ENCODE measurements at places on chromosomes 4 and X.

DNA sequence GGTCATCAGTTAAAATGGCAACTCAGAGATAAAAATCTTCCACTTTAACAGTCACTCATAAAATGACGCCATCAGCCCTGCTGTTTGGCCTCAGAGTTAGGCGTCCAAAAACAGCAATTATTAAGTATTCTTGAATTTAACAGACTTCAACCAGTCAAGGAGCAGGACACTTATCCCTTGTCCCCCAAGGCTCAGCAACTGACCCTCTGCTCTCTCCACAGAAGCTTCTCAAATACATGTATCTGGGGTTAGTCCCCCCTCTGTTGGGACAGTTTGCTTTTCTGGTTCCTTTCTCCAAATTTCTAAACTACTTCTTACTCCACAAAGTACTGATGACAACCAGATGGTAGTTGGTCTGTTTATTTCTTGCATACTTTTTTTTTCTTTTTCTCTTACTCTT, 54.4 kb downstream of the SOD3 start:
- no peak for DNase-seq

DNA sequence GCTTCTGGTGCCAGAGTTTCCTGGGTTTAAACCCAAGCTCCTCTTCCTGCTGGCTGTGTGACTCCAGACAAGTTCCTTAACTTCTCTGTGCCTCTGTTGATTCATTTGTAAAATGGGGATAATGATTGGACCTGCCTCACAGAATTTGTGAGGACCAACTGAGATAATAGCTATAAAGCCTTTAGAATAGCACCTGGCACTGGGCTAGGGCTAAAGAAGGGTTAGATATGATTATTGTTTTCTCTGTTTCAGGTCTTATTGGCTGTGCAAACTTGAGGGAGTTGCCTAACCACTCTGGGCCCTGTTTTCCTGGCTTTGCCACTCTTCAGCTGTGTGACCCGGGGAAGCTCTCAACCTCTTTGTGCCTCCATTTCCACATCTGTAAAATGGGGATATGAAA, 37.8 kb downstream of the LGI2 start:
- no peak for DNase-seq

GRCh38 chr4:15255537-15255936, 172.3 kb upstream of the C1QTNF7 start:
- DNase-seq = no peak

DNA sequence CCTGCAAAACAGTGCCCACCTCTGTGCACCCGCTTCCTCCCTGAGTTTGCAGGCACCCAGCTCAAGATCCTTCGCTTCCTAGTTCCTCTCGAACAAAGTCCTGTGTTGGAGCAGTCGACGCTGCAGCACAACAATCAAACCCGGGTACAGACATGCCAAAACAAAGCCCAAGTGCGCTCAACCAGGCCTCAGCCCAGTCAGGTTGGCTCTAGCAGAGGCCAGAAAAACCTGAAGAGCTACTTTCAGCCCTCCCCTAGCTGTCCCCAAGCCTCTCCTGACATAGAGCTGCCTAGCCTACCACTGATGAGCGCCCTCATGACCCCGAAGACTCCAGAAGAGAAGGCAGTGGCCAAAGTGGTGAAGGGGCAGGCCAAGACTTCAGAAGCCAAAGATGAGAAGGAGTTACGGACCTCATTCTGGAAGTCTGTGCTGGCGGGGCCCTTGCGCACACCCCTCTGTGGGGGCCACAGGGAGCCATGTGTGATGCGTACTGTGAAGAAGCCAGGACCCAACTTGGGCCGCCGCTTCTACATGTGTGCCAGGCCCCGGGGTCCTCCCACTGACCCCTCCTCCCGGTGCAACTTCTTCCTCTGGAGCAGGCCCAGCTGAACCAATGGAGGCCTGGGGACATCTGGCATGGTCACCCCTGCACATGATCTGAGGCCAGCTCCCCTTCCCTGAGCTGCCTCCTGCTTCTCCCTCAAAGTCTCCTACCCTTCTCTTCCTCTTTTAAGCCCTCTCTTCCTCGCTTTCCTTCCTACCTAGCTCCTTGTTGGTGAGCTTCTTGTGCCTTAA, 6.9 kb downstream of the APEX2 start:
- no peak for DNase-seq

DNA sequence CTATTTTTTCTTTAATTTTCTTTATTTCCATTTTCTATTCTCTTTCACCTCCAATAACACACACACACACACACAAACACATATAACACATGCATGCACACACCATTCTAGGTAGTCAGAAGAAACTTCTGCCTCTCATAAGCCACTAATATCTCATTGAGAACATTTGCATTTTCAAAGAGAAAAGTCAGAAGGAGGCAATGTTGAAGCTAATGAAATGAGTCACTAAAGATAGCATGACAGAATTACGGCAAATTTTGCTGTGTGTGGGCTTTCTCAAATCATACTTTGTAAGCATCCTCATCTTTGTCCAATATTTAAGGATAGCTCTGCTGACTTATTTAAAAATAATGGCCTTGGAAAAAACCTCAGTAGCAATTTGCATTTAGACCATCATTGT, 291.3 kb downstream of the GUCY2F start:
- no peak for DNase-seq

GRCh38 chrX:136961594-136962135, 72.1 kb downstream of the GPR101 start:
- no peak for DNase-seq

DNA sequence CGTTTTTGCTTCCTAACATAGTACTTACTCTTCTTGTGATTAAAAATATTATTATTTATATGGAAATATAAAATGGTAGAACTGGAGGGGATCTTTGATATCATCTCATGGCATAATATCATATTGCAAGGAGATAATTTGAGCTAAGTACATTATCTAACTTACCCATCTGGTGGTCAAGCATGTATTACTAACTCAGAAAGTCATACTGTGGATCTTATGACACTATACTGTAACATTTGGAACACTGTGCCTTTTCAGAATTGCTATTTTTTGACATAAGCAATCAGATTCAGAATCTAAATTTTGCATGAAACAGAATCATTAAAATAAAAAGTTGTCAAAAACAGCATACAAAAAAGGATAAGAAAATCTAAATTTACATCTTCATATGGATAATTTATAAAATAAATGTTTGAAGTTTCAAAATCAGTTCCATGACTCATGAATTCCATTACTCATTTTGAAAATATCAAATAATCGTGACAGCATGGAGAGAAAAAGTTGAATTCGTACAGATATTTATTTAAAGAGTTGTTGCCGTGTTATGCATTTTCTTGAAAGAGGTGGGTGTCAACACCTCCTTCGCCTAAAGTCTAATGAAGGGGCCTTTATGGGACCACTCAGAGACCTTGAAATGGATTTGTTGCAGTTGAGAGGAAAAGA, 928.1 kb downstream of the PDHA2 start:
- no peak for DNase-seq

DNA sequence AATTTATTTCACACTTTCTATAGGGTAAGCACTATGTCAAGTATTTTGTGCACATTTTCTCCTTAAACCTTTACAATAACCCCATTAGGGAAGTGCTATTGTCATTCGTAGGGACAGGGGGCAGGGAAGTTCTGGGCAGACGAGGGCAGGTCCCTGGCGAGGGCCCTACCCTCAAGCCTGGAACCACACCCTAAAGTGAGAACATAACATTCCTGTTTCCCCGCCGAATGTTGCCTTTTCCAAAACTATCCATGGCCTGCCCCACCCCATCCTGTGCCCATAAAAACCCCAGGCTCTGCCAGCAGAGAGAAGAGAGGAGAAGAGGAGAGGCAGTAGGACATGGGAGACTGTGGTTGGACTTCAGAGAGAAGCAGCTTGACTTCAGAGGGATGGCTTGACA, 39.8 kb upstream of the CCKAR start:
- no peak for DNase-seq

DNA sequence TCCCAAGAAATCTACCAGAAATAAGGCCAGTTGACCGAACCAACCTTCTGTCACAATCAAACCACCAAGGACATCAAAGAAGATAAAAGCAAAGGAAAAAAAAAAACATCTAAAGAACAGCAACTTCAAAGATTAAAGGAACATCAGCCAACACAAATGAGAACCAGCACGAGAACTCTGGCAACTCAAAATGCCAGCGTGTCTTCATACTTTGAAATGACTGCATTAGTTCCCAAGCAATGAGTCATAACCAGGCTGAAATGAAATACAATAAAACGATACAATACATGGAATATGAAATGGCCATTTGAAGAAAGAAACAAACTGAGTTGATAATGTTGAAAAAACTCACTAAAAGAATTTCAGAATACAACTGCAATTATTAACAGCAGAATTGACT, 611.6 kb upstream of the GRIA3 start:
- no peak for DNase-seq

DNA sequence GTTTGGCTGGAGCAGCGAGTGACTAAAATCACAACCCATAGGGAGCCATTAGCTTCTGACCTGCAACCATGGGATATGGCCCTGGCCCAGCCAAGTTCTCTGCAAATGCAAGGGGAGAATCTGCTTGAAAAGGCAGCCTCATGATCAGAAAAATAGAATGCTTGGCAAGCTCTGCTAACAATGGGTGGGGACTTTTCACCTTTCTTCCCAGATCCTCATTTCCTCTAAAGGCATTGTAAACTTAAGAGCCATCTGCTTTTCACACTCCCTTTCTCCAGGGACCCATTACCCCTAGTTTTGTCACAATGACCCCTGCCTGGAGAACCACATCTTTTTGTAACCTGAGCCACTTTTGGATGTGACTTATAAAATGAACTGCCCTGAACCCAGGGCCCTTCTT, 104.3 kb downstream of the PARM1 start:
- no peak for DNase-seq

DNA sequence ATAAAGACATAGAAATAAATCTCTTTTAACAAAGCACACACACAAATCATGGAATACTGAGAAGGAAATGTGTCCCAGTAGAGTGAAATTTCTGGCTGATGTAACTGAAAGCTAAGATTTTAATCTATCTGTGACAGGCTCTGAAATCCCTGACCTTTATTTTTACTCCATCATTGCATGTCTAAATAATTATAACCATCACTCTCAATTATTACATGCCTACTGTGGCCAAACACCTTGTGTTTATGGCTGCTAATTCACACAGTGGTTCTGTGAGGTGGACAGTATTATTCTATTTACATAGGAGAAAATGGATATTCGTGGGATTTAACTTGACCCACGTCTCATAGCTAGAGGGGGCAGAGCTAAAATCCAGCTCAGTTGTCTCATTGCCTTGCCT, 438.1 kb downstream of the TLL1 start:
- no peak for DNase-seq

GRCh38 chrX:13179586-13179985, 135.2 kb upstream of the FAM9C start:
- no peak for DNase-seq

DNA sequence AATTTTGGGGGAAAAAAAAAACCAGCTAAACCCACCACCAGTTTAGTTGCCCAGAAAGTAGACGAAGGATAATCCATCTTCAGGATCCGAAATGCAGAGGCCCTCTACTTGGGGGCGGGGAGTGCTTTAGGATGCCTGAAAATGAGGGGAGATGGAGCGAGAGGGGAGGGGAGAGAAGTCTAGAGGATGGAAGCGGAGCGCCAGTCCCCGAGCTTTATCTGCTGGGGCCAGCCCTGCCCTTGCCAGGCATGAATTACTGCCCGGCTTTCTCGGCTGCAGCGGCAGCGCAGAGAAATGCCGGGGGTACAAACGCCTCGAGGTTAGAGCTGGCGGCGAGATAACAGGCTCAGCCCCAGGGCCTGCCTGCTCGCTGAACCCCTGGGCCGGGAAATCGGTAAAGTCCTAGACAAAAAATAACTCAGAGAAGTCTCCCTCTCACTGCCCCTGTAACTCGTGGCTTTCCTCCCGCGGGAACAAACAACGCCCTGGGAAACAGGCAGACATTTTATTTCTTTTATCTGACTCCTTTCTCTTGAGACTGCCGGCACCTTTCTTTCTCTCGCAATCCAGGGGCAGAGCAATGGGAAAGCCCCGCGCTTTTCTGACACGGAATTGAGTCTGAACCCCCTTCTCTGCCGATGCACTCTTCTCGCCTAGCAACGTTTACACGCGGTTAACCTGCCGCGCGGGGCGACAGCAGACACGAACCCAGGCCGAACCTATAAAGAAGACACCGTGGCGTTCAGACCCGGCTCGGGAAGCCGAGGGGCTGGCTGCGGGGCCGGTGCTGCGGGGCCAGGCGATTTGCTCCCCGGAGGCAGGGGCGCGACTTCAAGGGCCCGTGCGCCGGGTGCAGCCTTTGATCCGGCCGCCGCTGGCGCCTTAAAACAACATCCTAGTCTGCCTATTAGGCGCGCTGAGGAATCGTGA, 3.1 kb upstream of the MSX1 start:
- no peak for DNase-seq

DNA sequence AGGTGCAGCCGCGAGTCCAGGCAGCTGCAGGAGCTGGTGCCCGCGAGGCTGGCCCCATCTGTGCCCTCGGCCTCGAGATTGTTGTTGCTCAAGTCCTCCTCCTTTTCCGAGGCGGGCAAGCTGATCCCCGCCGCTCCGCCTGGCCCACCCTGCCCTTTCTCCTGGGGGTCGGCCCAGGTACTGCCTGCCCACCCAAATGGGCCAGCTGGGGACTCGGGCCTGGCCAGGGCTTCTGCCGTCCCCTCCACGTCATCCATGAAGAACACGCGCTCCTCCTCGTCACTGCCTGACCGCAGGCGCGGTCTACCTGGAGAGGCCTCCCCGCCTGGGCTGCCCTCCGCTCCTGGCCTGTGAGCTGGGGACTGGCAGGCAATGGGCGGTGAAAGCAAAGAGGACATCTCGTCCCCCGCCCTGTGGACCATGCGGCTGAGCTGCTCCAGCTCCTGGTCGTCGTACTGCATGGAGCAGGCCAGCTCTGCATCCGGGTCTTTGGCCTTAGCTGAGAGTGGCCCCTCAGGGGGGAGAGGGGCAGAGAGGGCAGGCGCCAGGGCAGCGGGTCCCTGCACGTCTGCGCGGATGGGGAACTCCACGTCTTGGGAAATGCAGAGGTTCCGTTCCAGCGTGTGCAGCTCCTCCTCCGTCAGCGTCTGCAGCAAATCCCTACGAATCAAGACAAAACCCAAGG, 43.1 kb upstream of the MXD4 start:
- DNase-seq = no peak
